Activated CD8-positive, alpha-beta memory T cell treated with anti-CD3 and anti-CD28 coated beads, Interleukin-2, amount 50 U/mL, for 4 hours (primary cell): ENCODE measurements at places on chromosomes 12 and 14.
A peak's percentile ranks its signal among the peaks of the same experiment; 100 is the strongest.

GRCh38 chr14:104100171-104101085 lies 14.9 kb downstream of the ASPG start:
- no peak for DNase-seq

DNA sequence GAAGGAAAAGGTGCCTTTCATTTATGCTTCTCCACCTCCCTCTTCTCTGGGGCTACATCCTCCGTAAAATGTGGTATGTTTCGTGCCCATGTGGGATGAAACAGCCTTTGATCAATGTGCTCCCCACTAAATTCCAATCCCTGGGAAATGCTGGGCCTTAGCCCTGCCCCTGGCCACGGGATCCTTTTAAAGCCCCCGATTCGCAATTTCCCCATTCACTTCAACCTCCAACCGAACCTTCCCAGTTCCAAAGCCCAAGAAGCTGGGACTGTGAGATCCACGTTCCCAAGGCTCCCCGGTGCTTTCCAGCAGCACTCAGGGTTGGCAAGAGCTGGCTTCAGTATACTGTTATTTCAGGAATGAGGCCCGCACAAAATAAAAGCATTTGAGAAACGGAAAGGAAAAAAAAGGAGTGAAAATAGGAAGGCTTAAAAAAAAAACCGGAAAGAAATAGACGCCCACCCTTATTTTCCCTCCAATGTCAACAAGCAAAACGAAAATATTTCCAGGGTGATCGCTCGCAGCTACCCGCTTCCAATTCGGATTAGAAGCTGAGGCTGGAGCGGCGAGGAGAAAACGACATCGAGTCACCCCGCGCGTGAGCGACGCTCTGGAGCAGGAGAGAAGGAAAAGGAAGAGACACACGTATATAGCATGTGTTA lies 1.3 kb upstream of the FOXG1 start:
- DNase-seq = no peak

GRCh38 chr12:100672075-100672592 lies 98.7 kb downstream of the GAS2L3 start:
- peak; percentile 20 for DNase-seq

DNA sequence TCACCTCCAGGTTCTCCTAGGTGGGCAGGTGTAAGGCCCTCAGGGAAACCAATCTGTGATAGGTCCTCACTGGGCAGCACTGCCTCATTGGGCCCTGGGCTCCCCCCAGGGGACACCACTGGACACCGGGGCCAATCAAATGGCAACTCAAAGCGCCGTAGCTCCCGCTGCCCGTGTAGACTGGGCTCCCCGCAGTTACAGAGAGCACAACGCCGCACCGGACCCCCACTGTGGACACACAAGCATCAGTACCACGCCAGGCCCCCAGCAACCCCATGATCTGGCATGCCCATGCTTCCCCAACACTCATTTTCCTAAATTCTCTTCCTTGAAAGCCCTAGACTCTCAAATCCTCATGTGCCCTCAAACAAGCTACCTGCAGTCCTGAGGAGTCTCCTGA lies 6.1 kb downstream of the KMT2D start:
- DNase-seq = no peak

DNA sequence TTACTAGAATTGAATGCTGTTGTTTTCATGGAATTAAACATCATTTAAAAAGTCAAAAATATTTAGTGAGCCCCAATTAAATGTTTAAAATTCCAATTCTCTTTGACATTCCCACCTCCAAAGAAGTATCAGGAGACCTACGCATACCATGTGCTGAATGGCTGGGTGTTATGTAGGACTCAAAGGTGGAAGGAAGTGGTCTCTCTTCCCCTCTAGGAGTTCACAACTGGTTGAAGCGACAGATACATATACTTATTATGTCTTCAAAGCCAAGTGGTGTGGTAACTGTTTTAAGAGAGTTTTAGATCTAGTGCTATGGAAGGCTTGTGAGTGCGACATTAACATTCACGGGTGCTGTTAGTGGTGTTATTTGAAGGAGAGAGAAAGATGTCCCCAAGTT lies 464.0 kb downstream of the ATP23 start:
- no peak for DNase-seq
